ENCODE measurements at places on chromosomes 16 and 17. TPM values are rescaled to one million over a fixed set of nuclear protein-coding genes. Genes with fewer than 3 reads are reported as not detected.
A peak's percentile ranks its signal among the peaks of the same experiment; 100 is the strongest.

- H3K4me1 ChIP-seq: no peaks in the 10 kb centered on the region
- no peak overlapping the region for H3K27ac ChIP-seq
- no peaks in the 10 kb centered on the region for H3K27me3 ChIP-seq
- H3K4me3 ChIP-seq: no peak overlapping the region
- H3K36me3 ChIP-seq: peaks cover 9% of the 10 kb centered on the region
Observed at GRCh38 chr17:82199496-82199895, 13.1 kb downstream of the CCDC57 start.

GRCh38 chr17:38452719-38453118 is 24.5 kb downstream of the ARHGAP23 start:
- peak overlapping the region; percentile 88 for H3K27ac ChIP-seq
- H3K4me3 ChIP-seq: no peak overlapping the region
- DNase-seq: no peak
- H3K36me3 ChIP-seq: no peaks in the 10 kb centered on the region

GRCh38 chr16:53896722-53897121 is 192.8 kb downstream of the FTO start:
- no peaks in the 10 kb centered on the region for H3K27me3 ChIP-seq
- H3K4me1 ChIP-seq: peaks cover 26% of the 10 kb centered on the region
- no peaks in the 10 kb centered on the region for H3K36me3 ChIP-seq
- H3K4me3 ChIP-seq: no peak overlapping the region

GRCh38 chr17:13736916-13737315 is 135.2 kb upstream of the HS3ST3A1 start:
- H3K4me1 ChIP-seq: no peaks in the 10 kb centered on the region
- no peak overlapping the region for H3K27ac ChIP-seq
- no peaks in the 10 kb centered on the region for H3K36me3 ChIP-seq
- no peak overlapping the region for H3K4me3 ChIP-seq
- peak; percentile 85 for DNase-seq

DNA sequence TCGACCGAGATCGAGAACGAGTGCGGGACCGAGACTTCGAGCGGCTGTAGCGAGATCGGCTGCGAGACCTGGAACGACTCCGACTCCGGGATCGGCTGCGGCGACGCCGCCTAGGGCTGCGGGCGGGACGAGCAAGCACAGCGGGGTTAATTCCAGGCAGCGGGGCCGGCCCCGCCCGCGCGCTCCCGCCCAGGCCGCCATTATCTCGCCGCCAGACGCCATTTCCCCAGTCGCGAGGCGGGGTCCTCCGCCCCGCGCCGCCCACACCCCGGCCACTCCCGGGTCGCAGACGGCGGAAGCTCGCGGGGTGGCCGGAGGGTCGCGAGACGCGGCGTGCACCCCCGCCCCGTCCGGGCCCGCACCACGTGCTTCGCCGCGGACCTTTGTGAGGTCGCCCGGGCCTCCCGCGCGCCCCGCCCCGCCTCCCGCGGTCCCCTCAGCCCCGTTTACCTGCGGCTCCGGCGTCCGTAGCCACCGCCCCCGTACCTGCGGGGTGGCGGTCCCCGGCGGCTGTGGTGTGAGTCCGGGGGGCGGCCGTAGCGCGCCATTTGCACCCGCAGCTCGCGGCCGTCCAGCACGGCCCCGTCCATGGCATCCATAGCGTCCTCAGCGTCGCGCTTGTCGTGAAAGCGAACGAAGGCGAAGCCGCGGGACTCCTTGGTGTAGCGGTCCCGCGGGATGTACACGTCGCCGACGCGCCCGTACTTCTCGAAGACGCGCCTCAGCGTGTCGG is 616 bp downstream of the SRSF2 start:
- DNase-seq: no peak
- H3K4me1 ChIP-seq: peaks cover 35% of the 10 kb centered on the region
- peaks cover 40% of the 10 kb centered on the region for H3K36me3 ChIP-seq
- H3K27ac ChIP-seq: peak overlapping the region; percentile 89

DNA sequence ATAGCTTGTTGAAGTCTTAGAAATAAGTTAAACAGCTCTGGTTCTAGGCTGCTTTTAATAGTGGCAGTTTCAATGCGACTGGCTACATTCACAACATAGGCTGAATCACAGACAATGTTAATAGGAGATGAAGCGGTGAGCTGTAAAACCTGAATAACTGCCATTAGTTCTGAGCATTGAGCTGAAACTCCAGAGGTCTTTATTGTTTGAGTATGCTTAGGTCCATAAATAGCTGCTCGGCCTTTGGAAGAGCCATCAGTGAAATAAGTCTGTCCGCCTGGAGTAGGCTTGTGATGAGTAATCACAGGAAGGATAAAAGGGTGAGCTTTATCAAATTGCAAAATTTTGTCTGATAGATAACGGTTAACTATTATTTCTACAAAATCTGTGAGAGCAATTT is 9.4 kb upstream of the ZNF689 start:
- no peak overlapping the region for H3K27ac ChIP-seq
- no peaks in the 10 kb centered on the region for H3K4me1 ChIP-seq
- DNase-seq: no peak

GRCh38 chr17:75087182-75087557 is 584 bp upstream of the SLC16A5 start:
- DNase-seq: no peak
- H3K4me1 ChIP-seq: peaks cover 26% of the 10 kb centered on the region
- peak overlapping the region; percentile 17 for H3K27ac ChIP-seq
- peak overlapping the region; percentile 53 for H3K4me3 ChIP-seq
- H3K36me3 ChIP-seq: no peaks in the 10 kb centered on the region

Gene C16orf54
- not detected for total RNA-seq

Gene SNAI3
- 0.22 TPM for total RNA-seq

Gene GUCY2D
- total RNA-seq: not detected

Gene CRYBA1
- not detected for total RNA-seq

Gene ABCA6
- not detected for total RNA-seq

Gene ANKRD40CL
- total RNA-seq: not detected

Gene HID1
- 2.6 TPM for total RNA-seq

Gene CSH2
- total RNA-seq: 4.3 TPM
